Activated T-cell treated with anti-CD3 and anti-CD28 coated beads, Interleukin-2, amount 50 U/mL, for 48 hours (primary cell): ENCODE measurements at places on chromosomes 6 and 20.

DNA sequence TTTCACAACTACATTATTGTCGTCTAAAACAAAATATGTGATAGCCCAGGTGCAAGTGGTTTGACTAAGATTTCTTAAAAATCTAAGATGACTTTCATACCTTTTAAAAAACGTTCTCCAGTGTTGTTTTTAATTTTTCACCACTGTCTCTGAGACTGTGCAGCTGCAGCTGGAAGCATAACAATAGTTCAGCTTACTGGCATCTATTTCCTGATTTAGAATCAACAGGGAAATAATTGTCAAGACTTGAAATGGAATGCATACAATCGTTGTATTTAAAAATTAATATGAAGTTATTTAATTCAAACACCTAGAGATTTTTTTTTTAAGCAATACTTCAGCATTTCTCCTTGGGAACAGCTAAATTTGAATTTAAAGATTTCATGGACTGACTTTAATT, 982.0 kb upstream of the EPHA7 start:
- no peak for DNase-seq

- no peak for DNase-seq
Measured at GRCh38 chr6:63819831-63820230, 184.2 kb downstream of the PHF3 start.

DNA sequence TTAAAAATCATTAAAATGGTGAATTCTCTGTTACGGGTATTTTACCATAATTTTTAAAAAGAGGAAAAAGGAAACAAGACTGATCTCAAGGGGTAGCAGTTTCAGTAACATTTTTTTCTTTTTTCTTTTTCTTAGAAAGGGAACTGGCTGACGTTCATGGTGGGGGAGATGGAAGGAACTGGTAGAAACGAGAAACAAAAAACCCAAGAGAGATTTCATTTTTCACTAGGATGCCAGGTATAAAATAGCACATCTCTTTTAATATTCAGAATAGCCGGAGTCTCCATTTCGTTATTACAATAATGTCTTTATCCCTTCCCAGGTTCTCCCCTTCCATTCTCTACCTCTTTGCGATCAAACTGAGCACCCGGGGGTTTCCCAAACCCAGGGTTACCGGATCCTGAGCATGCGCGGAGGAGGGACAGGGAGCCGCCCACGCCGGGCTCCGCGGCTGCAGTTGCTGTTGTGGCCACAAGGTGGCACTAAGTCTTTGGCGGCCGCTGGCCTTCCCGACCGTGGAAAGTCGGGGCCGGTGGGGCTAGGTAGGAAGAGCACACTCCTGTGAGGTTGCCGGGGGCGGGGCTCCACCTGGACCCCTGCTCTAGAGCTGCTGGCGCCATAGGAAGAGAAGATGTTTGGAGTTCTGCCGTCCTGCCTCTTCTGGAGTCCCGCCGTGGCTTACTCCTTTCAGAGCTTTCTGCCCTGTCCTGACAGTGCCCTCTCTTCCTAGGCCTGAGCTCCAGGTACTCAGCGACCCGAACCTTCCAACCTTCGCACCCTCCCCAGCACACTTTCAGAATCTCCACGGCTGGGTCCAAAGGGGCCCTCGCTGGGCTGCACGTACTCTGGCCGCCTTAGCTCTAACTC, 146.8 kb downstream of the SH3BGRL2 start:
- peak; percentile 93 for DNase-seq

GRCh38 chr6:51913265-51913664, 174.1 kb downstream of the PKHD1 start:
- DNase-seq: no peak

GRCh38 chr6:74114428-74114827, 418.4 kb downstream of the CD109 start:
- no peak for DNase-seq

DNA sequence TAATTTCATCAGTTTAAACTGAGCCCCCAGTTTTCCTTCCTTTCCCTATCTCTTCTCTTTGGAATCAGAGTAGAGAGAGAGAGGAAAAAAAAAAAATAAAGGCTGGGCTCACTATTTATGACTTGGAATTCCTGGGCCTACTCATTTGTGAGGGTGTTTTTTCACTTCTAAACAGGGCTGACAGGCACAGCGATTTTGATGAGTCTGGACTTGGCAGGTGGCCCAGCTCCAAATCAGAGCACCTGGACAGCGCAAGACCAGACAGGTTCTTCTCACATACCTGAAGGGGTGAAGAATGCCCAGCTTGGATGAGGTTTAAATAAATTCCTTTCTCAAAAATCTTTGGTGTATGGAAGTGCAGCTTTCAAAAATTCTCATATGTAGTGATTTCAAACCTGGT, 122.2 kb downstream of the KIF13A start:
- no peak for DNase-seq

DNA sequence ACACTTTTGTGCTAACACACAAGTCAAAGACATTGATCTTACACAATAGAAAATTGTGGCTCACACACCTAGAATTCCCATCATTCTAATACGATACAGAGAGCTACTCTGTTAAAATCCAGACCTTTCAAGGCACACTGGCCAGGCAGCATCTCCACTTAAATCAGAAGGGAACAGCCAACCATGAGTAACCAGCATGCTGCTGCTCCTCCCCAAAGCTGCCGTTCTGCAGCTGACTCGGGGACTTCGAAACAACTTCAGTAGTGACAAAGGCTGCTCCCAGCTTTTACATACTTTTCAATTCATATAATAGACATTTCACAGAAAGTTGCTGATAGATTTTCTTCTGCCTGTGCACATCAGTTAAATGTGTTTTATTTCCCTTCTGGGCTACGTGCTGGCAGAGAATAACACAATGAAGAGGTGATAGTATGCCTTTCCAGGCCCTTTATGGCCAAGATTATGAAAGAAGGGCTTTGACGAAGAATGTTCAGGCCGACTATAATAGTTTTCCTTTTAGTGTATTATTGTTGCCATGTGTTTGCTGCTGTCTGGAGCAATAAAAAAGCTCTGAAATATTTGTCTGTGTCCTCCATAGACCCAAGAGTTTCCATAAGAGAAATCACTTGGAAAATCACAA, 159.0 kb downstream of the GMDS start:
- no peak for DNase-seq

- no peak for DNase-seq
Measured at GRCh38 chr6:87875781-87876180, 171.9 kb upstream of the SPACA1 start.

GRCh38 chr20:40802886-40803285, 113.8 kb upstream of the MAFB start:
- no peak for DNase-seq

- no peak for DNase-seq
Measured at GRCh38 chr6:130839379-130839778, 12.2 kb downstream of the SMLR1 start.

DNA sequence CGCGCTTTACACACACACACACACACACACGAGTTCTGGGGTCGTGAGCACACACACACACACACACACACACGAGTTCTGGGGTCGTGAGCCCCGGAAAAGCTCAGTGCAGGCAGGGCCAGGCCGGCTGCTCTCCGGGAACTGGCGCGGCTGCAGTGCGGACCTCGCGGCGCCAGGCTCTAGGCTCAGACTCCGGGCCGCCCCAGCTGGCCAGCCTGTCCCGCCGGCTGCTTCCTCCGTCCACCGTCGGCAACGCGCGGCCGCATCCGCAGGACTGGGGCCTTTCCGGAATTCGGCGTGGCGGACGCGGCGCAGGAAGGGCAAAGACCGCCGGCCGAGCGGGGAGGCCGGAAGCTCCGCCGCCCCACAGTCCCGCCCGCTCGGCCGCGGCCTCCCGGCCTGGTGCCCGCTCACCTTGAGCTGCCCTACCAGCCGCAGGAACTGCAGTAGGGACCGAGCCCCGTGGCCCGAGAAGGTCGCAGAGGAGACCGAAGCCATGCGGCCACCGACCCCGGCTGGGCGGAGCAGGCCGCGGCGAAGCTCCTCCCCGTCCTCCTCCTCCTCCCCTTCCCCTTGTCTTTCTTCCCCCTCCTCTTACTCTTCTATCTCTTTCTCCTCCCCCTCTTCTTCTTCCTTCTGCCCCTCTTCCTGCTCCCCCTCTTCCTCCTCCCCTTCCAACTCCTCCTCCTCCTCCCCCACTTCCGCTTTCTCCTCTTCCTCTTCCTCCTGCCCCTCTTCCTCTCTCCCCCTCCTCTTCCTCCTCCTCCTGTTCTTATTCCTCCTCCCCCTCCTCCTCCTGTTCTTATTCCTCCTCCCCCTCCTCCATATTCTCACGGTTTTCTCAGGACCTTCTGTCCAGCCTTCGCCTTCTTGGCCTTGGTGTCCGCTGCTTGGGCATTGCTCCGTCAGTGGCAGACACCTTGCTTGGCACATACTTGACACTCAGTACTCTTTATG, at the start of gene HDDC2:
Gene HDDC2 (minus strand): TSS at position 533 of the 957 bp plus-strand sequence. CDS start 35 bp downstream, at position 498.
- peak; percentile 59 for DNase-seq

- no peak for DNase-seq
Measured at GRCh38 chr6:28682542-28682941, 156.9 kb downstream of the GPX5 start.

DNA sequence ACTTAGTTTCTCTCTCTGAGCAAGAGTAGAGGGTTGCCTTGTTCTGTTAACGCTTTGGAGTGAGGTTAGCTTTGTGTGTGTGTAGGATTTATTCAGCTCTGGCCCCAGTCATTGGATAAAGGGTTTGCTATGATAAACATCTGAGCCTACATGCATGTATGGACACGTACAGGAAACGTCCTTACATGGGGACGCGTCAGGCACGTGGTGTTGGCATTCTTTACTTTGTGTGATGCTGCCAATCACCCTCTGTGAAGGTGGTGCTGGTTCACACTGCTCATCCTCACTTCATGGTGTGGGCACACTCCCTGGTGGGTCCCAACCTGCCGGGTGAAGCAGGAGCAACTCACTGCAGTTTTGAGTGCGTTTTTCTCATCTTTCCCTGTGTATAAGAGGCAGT, 53.4 kb upstream of the CD93 start:
- DNase-seq: no peak

GRCh38 chr6:25537349-25538018, 114.5 kb upstream of the SCGN start:
- DNase-seq: no peak

GRCh38 chr20:50509923-50510705, at the start of gene PTPN1:
Gene PTPN1 (plus strand): TSS chr20:50510383. CDS start chr20:50510528, 145 bp downstream.
- DNase-seq: peak; percentile 100

DNA sequence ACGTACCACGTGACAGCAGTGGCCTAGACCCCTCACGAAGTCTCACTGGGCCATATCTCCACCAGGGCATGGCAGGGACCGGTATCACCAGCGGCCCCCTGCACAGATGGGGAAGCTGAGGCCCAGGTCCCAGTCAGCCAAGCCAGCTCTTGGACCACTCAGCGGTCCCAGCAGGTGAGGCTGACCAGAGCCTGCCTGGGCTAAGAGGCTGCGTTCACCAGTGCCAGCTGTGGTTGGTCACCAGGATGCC, 2.6 kb upstream of the MRGBP start:
- DNase-seq: no peak

DNA sequence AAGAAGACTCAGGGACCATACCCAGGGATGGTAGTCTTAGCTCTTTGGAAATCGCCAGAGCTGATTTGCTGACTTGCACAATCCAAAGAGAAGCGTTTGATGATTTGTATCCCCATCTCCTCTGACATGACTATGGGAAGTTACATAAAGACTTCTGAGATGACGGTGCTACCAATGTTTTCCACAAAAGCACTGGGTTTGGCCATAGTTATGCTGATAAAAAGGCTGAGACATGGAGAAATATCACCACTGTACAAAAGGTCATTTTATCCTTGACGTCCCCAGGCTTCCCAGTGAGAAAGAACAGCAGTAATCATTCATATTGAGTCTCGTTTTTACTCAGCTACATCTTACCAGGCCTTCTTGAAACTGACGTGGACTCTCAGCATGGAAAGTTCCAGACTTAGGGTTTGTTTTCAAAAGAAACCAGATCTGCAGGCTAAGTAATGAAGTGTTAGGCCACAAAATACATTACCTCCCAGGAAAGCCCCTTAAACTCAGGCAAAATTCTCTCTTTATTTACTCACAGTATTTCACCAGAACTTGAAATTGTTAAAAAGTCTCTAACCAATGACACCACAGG, 370.3 kb upstream of the JARID2 start:
- DNase-seq: no peak

- DNase-seq: no peak
Measured at GRCh38 chr6:62978920-62979319, 232.3 kb upstream of the FKBP1C start.

- DNase-seq: no peak
Measured at GRCh38 chr6:105793130-105793529, 293.0 kb upstream of the PRDM1 start.

DNA sequence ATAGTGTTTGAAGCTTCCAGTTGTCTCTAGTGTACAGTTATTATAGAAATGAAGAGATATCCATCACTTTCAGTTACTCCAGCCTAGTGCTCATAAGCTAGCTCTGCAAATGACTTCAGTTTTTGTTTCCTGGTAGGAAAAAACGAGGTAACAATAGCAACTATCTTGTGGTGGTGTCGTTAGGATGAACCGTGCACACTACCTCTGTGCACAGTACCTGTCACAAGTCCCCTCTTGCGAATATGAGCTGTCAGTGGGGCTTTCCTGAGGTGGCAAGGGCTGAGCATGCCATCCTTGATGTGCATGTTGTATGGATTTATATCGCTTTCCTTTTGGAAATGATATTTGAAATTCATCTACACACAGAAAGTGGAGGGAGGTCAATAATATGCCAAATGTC, 151.8 kb downstream of the ARID1B start:
- no peak for DNase-seq

- no peak for DNase-seq
Measured at GRCh38 chr6:45084257-45084656, 243.9 kb upstream of the RUNX2 start.

GRCh38 chr20:3014179-3014578, 29.2 kb upstream of the GNRH2 start:
- peak; percentile 67 for DNase-seq

- no peak for DNase-seq
Measured at GRCh38 chr6:122563364-122564052, 46.7 kb upstream of the PKIB start.

- DNase-seq: no peak
Measured at GRCh38 chr6:1625794-1626435, 16.2 kb downstream of the FOXC1 start.

GRCh38 chr6:138844192-138844591, 48.3 kb downstream of the ECT2L start:
- DNase-seq: no peak

DNA sequence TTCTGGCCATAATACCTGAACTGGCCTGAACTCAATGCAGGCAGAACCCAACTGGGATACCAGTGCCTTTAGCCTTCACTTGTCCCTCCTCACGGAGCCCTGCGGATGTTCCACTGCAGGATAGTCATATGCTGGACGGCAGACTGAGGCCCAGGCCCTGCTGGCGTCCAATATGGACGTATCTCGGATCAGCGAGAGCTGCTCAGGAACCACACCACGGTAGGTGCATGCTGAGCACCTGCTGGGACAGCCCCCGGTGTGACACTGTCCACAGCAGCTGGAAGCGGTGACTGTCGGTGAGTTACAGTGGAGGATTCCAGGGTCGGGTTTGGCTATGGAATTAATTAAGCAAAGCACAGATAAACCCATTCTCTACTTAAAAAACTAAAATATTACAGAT, 48.7 kb downstream of the PSMG4 start:
- no peak for DNase-seq
